ENCODE measurements at places on chromosomes 1 and 21.

DNA sequence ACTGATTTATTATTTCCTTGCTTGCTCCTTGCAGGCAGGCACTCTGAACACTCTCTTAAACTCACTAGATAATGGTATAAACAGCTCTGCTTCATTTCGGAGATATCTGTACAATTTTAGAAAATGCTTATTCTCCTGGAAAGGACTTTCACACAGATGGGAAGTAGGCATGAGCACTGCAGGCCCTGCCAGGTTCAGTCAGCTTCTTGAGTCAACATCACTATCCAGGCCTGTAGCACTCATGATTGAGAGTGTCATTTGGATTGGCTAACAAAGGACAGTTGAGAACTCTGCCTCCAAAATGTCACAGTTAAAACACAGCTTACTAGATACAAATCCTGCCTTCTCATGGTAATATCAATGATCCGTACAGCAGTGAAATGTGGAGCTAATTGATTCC is 181.9 kb downstream of the CYYR1 start:
- no peak for DNase-seq

- DNase-seq: no peak
Observed at GRCh38 chr1:223496883-223497282, 103.7 kb downstream of the CCDC185 start.

GRCh38 chr1:87650306-87650705 is 321.6 kb downstream of the LMO4 start:
- DNase-seq: no peak

- no peak for DNase-seq
Observed at GRCh38 chr21:17550671-17551308, 37.9 kb downstream of the CXADR start.

GRCh38 chr1:228687587-228687986 is 47.7 kb upstream of the RHOU start:
- DNase-seq: no peak

GRCh38 chr1:163656095-163656759 is 334.5 kb downstream of the NUF2 start:
- no peak for DNase-seq

DNA sequence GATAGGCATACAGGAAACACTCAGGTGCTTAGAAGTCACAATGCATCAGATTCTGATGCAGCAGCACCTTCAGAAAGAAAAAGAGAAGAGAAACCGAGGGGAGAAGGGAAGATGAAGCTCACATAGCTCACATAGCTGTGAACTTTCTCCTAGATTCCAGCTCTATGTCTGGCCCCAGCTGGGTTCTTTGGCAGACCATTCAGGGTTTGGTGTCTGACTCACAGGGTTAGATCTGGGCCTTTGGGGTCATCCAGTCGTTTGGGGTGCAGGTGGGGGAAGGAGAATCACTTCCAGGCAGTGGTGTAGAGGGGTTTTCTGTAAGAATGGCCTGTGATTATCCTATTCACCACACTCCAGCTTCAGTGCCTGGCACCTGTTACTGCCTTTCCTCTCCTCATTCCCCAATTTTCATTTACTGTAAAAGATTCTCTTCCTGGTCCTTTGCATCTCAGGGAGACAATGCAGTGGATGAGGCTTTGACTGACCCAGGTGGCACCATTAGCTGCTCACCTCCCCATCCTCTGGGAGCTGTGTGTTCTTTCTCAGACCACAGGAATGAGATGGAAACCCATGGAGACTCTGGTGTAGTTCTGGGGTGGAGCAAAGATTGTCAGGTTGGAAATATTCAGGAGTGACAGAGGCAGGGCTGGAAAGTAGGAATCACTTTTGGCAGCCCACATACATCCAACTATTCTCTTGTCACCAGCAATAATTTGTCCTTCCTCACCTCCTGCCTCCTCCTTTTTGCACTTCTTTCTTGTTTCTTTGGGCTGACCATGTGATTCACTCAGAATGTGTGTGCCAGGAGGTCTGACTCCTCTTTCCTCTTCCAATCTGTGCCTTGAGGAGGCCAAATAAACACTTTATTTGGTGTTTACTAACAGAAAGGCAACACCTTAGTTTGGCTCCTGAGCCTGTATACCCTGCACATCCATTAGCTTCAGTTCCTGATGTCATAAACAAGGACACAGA is 103.3 kb downstream of the PAPPA2 start:
- no peak for DNase-seq

GRCh38 chr1:202498542-202498941 is 150.0 kb downstream of the PPP1R12B start:
- DNase-seq: no peak

DNA sequence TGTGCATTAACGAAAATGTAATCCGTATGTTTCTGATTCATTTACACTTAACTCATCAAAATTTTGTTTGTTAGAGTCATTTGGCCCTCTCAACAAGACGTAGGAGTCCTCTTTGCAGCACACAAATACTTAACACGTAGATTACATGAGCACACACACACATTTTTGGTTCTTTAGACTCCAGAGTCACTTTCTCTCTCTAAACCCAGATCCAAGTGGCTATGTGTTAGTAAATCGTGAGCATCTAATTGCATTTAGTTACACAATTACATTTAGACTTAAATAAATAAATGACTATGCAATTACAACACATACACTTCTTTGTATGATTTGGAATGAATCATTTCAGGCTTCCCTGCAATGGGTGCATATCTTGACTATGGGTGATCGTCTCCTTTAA is 109.0 kb upstream of the GREM2 start:
- DNase-seq: no peak

GRCh38 chr21:46435786-46436227 is 22.9 kb upstream of the DIP2A start:
- no peak for DNase-seq

GRCh38 chr1:50983219-50983802 is 13.3 kb downstream of the CDKN2C start:
- no peak for DNase-seq

GRCh38 chr1:21384620-21385019 is 55.3 kb upstream of the NBPF3 start:
- no peak for DNase-seq

DNA sequence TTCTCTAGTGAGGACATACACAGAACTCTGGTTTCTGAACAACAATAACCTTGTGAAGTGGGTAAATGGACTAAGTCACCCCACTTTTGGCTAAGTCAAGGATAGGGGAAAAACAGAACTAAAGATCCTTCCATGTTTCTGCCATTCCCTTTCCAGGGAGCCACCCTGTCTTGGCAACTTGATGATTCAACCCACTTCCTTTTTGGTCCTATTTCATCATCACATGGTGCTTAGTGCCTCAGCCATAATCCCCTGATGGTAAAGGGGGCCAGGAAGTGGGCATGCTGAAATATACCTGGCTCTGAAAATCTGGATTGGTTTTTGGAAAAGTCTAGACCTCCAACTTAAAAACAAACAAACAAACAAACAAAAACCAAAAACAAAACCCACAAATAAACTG is 206.4 kb upstream of the FOXD3 start:
- no peak for DNase-seq

DNA sequence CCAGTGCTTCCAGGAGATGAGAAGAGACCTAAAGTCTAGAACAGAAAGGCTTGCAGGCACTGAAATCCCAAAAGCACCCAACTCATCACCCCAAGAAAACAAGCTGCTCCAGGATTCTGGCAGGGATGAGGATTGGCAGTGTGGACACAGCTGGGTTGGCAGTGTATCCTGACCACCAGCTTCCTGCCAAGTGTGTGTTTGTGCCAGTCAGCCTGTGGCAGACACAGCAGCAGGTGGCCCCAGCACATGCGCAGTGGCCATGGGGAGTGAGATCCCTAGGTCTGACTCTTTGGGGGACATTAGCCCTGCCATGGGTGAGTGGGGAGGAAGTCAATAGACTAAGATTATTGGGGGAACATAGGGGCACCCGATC is 8.7 kb upstream of the SNAPIN start:
- DNase-seq: no peak

DNA sequence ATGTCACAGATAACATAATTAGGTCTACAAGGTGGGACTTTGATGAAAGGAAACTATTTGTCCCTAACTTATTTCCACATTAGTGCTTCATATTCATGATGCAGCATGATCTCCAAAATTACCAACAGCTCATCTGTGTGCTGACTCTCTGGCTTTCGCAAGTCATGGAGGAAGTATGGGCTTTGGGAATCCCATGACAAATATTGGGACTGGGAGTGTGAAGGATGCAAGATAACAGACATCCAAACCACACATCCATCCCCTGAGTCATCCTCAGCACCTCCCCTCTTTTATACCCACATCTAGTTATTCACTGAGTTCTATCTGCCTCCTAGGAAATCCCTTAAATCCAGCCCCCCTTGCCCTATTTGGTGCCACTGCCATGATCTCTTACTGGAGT is 102.8 kb upstream of the COL24A1 start:
- DNase-seq: no peak

- no peak for DNase-seq
Observed at GRCh38 chr1:32172621-32173245, 6.7 kb upstream of the TXLNA start.

DNA sequence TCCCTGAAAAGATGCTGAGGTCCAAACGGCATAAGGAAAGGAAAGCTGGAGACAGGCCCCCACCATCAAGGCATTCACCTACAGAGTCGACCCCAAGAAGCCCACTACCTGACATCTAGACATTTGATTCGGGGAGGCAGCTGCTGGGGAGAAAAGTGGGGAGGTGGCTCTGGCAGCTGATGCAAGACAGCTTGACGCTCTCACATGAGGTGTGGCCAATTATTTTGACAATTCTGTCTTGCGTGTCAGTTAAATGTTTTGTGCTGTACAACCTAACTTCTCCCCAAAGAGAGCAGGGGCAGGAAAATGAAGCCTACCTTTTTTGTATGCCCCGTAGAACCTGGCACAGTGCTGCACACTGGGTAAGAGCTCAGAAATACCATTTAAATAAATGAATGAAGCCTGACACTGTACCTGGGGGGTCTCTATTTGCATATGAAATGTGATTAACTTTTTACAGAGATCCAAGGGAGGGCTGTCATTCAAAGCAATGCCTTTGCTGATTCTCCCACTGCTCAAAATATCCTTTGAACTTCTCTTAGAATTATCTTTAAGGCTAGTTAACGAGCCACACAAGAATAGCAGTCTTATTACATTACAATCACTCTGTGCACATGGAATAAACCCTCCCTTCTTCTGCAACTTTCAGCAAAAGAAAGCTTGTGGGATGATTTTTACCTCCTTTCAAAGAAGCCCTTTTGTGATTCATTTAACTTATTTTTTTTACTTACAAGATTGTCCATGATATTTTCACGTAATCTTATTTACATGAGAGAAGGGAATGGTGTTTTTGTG is 163.2 kb downstream of the TNR start:
- no peak for DNase-seq

Measured in transverse colon (tissue), 4 donors.